Activated CD8-positive, alpha-beta memory T cell treated with anti-CD3 and anti-CD28 coated beads for 48 hours (primary cell): ENCODE measurements at places on chromosomes 16 and 17.
A peak's percentile ranks its signal among the peaks of the same experiment; 100 is the strongest.

GRCh38 chr17:27646232-27646631, 15.2 kb downstream of the LGALS9 start:
- DNase-seq, result no peak

DNA sequence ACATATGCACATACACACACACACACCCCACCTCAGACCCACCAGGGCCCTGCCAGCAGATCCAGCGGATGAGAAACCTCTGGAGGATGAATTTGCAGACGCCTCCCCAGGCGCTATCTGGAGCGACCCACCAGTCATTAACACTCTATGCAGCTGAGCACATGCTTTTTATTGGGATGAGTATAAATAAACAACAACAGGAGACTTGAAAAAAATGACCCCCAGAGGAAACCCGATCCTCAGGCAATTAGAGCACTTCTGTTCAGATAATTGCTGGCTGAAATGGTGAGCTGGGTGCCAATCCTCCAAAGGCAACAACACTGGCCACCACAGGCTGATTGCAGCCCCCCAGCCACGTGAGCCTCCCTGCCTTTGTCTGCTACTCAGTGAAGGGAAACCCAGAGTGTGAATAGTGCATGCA, 32.9 kb downstream of the DYNLRB2 start:
- DNase-seq, result no peak

GRCh38 chr16:57098188-57098841, 5.9 kb downstream of the CPNE2 start:
- no peak for DNase-seq

DNA sequence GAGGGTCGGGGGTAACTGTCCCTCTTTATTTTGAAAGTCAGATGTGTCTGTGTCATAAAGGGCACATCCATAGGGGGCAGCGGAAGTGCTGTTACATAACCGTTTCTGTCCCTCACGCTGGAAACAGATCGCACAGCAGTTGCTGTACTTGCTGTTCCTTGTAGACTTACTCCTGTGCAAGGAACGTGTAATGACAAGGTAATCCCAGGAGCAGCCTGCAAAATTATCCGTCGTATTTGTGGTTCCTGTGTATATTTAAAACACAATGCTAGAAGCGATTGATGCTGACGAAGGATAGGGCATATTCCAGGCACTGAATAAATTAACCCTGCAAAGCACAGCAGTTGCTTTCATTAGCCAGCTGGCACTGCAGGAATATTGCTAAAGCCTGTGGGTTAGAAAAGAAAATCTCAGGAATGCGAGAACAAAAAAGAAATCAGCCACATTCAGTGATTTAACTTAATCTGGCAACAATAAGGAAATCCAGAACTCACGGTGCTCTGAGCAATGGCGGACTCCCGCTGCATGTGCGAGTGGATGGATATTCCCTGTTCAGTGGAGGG, 76.2 kb downstream of the SPECC1 start:
- no peak for DNase-seq

DNA sequence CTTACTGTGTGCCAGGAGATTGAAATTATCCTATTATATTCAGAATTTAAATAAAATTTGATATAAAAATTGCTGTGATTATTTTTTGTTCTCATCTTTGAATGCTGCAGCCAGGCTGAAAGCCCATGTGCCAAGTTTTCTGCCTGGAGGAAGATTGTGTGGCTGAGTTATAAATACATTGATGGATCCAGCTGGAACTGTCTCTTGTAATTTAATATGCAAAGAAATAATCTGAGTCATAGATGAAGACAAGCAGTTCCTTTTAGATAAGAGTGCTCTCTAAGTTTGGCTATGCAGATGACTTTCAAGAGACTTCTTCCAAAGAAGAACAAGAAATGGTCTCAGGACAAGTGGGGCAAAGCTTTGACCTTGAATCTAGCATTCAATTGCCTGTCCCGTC, 871.0 kb downstream of the CDH11 start:
- DNase-seq, result no peak

DNA sequence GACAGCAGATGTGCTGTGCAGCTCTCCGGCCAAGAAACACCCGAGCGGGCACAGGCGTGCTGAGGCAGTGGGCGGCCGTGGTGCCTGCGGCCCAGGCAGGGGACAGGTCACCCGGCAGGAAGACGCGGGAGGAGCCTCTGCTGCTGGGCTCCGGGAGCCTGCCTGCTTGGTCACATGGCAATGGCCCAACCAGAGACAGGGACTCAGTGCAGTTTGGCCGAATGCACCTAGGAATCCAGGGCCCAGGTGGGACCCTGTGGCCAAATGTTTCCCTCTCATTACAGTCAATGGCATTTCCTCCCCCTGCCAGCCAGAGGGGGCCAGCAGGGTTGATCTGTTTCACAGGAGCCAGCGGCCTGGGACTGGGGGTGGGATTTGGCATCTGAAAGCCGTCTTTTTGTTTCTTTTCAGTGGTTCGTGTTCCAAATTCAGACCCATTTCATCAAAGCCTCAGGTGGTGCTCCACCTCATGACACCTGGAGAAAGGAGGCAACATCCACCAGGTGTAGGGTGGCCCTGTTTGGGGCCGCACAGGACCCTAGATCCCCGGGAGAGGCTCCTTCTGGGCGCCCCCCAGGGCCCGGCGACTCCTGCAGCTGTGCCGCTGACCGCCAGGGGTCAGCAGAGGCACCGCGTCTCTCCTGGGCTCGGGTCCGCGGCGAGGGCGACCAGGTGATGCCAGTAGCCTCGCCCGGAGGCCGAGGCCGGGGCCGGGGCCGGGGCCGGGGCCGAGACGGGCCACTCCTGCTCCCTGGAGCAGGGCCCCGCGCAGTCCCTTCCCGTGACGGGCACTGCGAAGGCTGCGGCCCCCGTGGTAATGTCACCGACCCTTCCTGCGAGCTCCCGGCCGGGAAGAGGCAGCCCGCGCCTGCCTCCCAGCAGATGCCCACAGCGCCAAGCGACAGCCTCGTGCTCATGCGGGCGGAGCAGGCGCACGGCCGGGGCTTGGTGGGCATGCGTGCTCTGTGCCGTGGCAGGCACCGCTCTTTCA, 118.5 kb downstream of the C16orf78 start:
- peak; percentile 16 for DNase-seq

DNA sequence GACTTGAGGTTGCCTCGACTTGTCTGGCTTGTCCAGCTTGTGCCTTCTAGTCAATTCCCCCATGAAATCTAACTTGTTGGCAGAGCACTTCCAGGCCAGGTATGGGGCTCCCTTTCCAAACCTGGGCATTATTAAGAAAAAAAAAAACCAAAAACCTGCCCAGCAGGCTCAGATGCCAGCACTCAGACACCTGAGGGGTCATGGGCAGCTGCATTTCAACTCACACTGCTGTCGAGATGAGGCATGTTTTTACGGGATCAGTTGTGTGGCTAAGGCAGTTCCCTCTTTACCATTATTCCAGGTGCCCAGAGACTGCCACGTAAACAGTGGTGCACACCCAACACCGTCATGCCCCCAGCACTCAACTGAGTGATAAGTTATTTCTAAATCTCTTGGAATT, 17.8 kb downstream of the TMEM11 start:
- no peak for DNase-seq

DNA sequence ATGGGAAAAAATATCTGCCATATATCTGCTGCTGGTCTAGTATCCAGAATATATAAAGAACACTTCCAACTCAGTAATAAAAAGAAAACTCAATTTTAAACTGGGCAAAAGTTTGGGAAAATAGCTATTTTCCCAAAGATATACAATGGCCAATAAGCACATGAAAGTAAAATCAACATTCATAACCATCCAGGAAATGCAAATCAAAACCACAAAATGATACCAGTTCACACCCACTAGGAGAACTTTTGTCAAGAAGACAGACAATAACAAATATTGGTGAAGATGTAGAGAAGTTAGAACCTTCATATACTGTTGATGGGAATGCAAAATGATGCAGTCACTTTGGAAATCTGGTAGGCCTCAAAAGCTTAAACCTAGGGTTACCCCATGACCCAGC, 33.4 kb upstream of the RPRML start:
- no peak for DNase-seq

DNA sequence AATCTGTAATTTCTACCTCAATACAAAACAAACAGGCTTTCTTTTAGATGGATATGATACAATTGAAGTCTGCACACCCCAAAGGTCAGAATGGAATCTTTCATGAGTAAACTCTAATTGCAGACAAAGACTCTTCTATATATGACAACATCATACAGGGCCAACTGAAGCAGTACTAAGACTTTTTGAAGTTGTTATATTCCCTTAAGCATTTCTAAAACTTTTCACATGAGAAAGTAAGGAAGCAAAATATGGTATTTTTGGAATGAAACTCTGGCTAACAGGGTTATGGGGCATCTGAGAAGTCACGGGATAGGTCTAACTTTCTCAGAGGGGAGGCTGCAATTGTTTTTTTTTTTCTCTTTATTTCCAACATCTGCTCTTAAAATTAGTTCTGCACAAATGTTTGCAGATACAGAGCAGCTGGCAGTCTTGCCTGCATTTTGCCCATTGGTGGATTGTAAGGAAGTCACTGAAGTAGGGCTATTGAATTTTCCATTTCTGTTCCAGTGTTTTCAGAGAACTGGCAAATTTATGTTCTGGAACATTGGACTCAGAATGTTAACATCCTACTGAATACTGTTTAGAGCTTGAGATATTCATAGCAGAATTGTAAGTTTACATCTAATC, 59.1 kb downstream of the SSH2 start:
- no peak for DNase-seq

DNA sequence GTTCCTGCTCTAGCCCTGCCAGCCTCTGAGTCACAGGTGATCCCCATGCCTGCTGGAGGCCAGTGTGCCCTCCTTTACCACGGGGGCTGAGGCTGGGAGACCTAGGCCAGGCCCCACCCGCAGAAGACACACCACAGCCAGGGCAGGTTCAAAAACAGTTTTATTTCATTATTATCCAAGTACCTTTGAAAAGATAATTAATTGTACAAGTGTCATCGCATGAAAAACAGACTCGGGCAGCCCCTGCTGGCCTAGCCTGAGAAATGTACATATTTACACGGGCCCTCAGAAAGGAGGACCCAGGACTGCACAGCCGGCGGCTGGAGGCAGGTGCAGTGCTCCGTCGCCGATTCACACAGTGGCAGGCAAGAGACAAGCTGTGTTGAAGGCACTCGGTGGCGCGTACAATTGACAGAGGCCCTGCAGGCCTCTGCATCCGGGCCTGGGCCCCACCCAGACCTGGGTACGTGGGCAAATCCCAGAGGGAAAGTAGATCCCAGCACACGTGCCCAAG, 4.4 kb downstream of the PDIA2 start:
- DNase-seq, result no peak

DNA sequence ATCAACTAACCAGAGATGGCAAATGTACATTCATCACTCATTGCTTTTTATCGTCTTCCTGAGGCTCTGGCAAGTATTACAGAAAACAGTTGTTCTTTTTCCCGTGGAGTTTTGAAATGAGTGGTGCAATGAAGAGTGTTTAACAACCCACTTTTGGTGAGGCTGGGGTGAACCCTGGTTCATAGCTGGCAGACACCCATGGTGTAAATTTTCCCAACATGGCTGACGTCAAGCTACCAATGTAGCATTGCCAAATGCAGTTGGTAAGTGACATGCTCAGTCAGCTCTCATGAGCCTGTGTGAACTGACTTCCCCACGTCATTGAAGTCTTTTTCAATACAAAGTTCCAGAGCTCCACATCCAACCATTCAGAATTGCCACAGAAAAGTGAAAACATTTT, 386.2 kb downstream of the TMEM114 start:
- DNase-seq, result no peak

DNA sequence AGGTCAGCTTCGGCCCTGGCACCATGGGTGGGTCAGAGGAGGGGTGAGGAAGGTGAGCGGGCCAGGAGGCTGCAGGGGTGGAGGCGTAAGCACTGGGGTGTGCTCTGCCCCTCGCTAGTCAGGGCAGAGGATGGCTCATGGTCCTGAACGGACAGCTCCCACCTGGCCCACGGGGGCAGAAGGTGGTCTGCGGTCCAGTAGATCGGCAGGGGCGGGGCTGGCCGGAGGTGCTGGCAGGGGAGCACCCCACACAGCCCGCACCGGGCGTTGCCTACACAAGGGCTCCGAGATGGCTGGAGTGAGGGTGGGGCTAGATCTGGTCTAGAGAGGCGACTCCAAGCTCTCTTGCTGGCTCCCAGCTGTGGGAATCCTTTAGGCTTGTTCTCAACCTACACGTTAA, 8.2 kb downstream of the NPTX1 start:
- no peak for DNase-seq

- no peak for DNase-seq
Measured at GRCh38 chr17:70286391-70286790, 117.1 kb downstream of the KCNJ2 start.

GRCh38 chr17:52754838-52755237, 596.3 kb upstream of the CA10 start:
- no peak for DNase-seq

DNA sequence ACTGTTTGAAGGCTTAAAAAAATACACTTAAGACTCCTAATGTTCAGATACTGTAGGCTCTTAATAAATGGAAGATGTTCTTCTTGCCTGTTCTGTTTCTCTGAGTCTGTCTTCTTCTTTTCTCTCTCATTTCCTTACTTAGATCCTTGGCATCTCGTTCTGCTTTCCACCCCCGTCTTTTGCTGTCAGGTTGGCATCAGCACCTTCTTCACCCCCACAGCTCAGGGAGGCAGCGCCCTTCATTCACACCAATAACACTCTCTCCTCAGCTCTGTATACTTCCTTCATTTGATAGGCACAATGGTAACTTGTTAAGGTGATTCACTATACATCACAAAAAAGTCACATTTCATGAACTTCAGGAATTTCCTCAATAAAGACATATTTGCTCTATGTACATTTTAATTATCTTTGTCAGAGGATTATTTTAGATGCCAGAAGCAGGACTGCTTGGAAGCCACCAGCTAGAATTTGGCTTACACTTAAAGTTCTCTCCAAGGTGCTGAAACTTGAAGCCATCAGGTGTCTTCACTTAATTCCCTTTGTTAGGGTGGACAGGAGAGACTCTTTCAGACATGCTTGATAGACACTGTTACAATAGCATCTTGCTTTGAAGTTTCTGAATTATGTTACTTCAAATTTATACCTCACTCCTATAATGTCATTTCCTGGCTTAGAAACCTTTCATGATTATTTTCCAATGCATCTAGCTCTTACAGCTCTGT, 670.1 kb upstream of the C16orf82 start:
- DNase-seq, result no peak
